ENCODE measurements at places on chromosomes 16 and 17. TPM values are rescaled to one million over a fixed set of nuclear protein-coding genes. Genes with fewer than 3 reads are reported as not detected.

KRTAP9-9 gene
- total RNA-seq, result not detected

C16orf86 gene
- total RNA-seq, result 1.1 TPM

DPEP2NB gene
- not detected for total RNA-seq

MMP15 gene
- 5.0 TPM for total RNA-seq

SSTR5 gene
- not detected for total RNA-seq

HOXB7 gene
- total RNA-seq, result 13.4 TPM

PCGF2 gene
- 9.2 TPM for total RNA-seq

PMFBP1 gene
- 0.14 TPM for total RNA-seq

ZNF287 gene
- total RNA-seq, result 3.5 TPM

PRPF8 gene
- 248 TPM for total RNA-seq
